Central memory CD8-positive, alpha-beta T cell (primary cell): ENCODE measurements at places on chromosomes 4 and X.

GRCh38 chrX:154048398-154048797 lies 28.7 kb upstream of the IRAK1 start:
- DNase-seq, result no peak

- no peak for DNase-seq
Measured at GRCh38 chr4:6442555-6442954, 29.9 kb downstream of the PPP2R2C start.

- no peak for DNase-seq
Measured at GRCh38 chrX:132940727-132941327, 17.6 kb downstream of the HS6ST2 start.

- no peak for DNase-seq
Measured at GRCh38 chrX:108091878-108092291, 307 bp downstream of the ATG4A start.
